ENCODE measurements at places on chromosomes 2 and 18.

DNA sequence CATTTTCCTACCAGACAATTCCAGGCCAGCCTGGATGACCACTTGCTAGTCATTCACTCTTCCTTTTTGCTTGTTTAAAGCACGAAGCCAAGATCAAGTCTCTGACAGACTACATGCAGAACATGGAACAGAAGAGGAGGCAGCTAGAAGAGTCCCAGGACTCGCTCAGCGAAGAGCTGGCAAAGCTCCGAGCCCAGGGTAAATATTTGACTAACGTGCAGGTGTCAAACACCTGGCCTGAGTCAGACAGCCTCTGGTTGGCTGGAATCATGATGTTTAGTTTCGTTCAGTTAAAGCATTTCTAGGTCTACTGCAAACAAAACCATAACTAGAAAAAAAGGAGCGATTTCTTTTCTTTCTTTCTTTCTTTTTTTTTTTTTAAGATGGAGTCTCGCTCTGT, 44.2 kb upstream of the LYPD6B start:
- no peak for DNase-seq

GRCh38 chr18:66994790-66995189, 390.9 kb upstream of the CDH19 start:
- no peak for DNase-seq

- no peak for DNase-seq
Measured at GRCh38 chr18:69567813-69568488, 167.3 kb downstream of the DOK6 start.

DNA sequence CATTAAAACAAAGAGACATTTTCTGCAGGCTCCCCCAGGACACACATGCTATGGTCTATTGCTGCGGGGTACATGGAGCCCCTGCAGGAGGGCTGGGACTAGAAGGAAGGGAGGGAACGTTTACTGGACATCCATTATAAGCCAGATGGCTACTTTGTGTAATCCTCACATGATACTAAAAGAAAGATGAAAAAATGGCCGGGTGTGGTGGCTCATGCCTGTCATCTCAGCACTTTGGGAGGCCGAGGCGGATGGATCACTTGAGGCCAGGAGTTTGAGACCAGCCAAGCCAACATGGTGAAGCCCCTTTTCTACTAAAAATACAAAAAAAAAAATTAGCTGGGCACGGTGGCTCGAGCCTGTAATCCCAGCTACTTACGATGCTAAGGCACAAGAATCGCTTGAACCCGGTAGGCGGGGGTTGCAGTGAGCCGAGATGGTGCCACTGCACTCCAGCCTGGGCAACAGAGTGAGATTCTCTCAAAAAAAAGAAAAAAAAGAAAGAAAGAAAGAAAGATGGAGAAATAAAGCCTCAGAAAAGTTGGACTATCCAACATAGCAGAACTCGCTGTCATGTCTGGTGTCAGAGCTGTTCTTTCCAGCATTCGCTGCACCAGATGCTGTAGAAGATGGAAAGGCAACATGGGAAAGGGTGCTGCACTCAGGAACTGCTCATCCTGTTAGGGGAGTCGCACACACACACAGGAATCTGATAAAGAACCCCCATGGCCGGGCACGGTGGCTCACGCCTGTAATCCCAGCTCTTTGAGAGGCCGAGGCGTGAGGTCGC, 7.8 kb upstream of the MYCN start:
- DNase-seq, result no peak

DNA sequence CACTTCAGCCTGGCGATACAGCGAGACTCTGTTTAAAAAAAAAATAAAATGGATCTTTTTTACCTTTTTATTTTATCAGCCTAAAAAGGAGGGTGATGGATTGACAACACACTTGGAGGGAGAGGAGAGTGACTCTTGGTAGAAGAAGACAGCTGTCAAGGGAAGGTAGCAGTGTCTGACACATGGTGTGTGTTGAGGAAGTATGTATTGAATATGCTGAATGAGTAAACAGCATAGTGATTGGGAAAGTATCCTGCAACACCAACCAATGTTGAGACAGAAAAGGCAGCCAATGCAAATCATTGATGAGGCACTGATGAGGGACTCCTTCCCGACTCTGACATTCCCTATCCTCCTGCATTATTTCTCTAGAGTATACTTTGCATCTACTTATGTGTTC, 306.4 kb downstream of the LPIN1 start:
- DNase-seq, result no peak

DNA sequence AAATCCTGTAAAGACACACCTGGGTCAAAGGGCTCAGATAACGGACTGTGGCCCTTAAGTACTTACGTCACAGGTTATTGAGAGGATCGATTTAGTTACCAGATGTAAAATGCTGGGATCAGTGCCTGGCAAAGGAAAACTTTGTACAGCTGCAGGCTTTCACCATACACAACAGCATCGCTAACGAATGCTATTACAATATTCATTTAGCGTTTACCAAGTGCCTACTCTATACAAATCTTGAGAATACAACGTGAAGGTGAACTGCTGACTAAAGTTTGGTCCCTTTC, 619 bp upstream of the MSH6 start:
- no peak for DNase-seq

DNA sequence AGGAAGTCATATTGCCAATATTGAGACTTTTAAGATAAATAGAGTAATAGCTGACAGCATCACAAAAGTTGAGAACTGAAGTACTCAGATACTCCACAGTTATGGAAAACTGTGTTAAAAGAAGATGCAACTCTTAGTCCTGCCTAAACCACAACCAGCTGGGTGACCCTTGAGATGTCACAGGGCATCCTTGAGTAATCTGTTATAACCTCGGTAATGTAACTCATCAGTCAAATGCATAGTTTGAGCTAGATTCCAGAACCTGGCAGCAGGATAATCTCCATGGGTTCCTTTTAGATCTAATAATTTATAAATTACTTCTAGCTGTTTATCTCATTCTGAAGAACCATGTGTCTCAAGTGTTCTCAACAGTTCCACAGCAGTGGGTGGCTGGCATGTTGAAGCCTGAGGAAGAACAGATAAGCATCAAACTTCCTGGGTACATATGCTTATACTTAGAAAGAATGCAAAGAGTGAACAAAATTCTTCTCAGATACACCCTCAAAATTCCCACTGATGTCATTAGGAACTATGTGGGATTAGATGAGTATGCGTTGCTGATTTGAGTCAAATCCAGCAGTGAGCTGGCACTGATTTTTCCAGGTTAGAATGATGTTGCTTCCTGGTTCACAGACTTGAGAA, 304.1 kb upstream of the ERBB4 start:
- DNase-seq, result peak; percentile 62

DNA sequence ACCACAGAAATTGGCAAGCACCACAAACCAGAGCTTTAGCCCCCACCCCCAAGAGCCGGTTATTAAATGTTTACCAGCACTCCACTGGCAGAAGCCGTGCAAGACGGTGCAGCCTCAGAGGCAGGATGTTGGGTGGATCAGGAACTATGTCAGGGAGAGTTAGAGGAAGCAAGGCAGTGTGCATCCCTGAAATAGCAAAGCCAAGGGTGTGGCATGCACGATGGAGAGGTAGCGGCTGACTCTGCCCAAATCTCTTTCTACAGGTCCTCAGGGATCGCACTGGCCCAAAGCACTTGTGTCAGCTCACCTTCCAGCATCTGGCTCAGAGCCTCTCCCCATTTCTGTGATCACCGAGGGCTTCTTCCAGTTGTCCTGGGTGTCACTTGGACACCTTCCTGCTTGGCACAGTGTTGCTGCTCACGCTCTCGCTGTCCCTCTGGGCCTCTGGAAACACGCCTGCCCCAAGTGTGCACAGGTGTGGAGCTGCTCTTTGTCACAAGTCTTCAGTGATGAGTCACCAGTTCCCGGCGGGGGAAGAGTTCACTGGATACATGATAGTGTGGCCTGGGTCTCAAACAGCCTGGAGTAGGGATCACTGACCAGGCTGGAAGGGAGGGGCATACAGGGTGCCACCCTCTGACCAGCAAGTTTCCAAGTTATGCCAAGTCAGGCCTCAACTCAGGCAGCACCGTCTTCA, 17.3 kb upstream of the B3GNT7 start:
- DNase-seq, result no peak

- no peak for DNase-seq
Measured at GRCh38 chr18:24420551-24420950, 5.9 kb upstream of the IMPACT start.

GRCh38 chr2:46332686-46333281, 35.6 kb downstream of the EPAS1 start:
- DNase-seq, result no peak

- DNase-seq, result no peak
Measured at GRCh38 chr2:109120166-109120565, 8.8 kb upstream of the SH3RF3 start.

- no peak for DNase-seq
Measured at GRCh38 chr2:231532756-231533035, 2.5 kb upstream of the NMUR1 start.

GRCh38 chr2:7685342-7686015, 768.3 kb downstream of the RNF144A start:
- peak; percentile 90 for DNase-seq

DNA sequence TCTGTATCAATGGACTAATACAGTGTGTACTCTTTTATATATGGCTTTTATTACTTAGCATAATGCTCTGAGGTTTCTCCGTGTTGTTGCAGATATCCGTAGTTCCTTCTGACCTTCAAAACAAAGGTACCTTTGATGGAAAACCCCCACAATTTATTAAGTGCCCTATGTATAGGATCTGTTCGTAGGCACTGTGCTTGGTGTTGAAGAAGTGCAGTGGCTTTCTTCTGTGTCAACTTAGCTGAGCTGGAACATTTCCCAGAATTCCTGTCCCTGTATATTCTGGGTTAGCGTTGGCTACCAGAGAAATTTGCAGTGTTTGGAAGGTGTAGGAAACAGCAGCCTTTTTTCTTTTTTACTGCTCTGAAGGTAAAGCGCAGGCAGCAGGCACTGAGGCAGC, 56.3 kb upstream of the MSH2 start:
- no peak for DNase-seq

DNA sequence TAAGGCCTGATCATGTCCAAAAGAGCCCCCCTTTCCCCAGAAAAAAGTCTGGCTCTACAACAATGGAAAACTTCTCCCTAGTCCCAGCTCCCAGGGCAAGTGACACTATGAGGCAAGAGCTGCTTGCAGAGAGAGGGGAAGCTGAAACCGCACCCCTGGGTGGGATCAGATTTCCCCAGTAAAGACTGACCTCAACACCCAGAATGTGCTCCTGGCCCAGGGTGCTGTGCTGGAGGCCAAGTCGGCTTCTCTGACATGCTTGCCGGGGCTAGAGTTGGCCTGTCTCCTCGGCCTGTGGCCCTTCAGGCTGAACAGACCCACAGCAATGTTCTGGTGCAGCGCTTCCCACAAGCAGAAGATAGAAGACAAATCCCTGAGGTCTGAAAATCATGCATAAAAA, 18.4 kb upstream of the ST8SIA3 start:
- no peak for DNase-seq

- DNase-seq, result no peak
Measured at GRCh38 chr2:179562330-179562885, 297.8 kb upstream of the SESTD1 start.

DNA sequence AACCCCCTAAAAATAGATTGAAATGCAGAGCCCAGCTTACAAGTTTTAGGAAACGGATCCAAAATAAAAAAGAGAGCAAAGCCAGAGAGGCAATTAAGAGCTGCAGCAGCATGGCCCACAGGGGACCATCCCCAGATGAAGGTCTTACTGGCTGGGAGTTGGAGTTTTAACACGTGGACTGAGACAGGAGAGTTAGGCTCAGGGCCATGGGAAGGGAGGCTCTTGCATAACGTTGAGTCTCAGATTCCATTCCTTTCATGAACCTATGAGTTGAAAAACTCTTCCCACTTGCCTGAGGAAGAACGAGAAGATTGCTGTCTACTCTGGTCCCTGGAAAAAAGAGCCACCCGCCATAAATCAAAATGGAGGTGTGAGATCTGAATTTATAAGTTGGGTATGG, 101.8 kb upstream of the NDUFV2 start:
- DNase-seq, result peak; percentile 62

- no peak for DNase-seq
Measured at GRCh38 chr2:46326231-46326980, 29.2 kb downstream of the EPAS1 start.

DNA sequence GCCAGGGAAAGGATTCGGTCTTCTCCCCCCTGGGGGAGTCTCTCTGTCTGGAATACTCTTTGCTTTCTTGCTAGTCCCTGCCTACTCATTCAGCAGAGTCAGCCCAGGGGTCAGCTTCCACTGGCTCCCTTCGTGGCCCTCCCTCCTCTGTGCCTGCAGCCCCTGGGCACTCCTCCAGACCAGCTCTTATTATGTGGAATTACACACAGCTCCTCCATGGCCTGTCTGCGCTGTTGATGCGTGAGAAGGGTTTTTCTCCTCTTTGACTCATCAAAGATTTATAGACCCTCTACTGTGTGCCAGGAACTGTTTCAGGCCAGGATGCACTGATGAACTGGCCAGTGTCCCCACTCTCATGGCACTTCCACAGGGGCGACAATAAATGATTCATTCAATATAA, 44.4 kb downstream of the ST8SIA5 start:
- peak; percentile 86 for DNase-seq

DNA sequence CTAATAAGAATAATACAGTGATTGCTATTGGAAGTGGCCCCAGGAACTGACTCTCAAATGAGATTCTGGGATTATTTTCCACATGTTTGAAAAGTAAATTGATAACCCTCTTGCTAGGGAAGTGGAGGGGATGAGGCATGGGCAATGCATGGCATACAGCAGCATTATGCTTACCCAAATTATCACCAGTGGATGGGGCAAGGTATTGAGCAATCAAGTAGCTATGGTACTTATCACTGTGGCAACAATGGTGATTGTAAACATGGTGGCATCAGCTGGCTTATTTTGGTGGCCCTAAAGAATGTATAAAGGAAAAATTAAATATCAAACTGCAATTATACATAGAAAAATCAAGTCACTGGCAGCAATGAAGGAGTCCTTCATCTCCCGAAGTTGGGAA, 155.1 kb downstream of the FIGN start:
- no peak for DNase-seq

DNA sequence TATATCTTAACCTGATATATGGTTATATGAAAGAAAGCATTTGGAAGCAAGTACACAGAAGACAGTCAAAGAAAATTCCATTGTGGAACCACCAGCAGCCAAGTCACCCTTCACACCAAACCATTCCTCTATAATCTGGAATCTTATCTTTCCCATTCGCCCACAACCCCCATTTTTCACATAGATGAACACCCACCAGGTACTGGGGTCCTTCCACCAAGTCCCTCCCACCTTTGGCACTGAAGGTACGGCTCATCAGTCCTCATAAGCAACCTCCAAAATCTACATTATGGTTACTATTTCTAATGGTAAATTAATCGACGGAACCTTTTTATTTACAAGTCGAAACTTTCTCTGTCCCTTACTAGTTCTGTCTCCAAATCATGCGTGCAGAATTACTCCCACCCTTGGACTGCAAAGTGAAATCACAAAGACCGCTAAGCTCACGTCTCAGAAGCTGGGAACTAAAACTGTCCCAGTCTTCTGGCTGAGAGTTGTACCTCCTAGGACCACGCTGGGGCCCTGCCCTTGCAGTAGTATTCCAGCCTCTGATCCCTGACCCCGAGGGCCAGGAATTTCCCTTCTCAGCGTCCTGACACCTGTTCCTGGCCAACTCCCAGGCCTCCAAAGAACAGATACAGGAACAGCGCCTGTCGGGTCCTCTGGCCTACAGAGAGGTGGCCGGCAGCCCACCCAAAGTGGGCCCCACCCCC, 702 bp downstream of the OLA1 start:
- no peak for DNase-seq

Measured in fibroblast of upper back skin (primary cell).